GM12864 (cell line): ENCODE measurements at places on chromosomes 7 and 10.

- DNase-seq = no peak
These were observed 383.0 kb downstream of the HPSE2 start for GRCh38 chr10:98852686-98853085.

DNA sequence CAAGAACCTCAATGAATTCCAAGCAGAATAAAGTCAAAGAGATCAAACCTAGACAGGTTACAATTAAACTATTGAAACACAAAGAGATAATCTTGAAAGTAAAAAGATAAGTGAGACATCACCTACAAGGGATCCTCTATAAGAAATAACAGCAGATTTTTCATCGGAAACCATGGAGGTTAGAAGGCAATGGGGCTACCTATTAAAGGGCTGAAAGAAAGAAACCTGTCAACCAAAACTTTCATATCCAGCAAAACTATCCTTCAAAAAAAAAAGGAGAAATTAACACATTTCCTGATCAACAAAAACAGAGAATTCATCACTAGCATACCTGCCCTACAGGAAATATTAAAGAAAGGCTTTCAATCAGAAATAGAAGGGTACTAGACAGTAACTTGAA lies 244.9 kb downstream of the ARHGAP12 start:
- no peak for DNase-seq

- DNase-seq = no peak
These were observed at the start of gene LAMB4 for GRCh38 chr7:108130261-108130660. Gene LAMB4, minus strand, starts transcription at chr7:108130361. Its CDS starts 7,197 bp downstream, at chr7:108123164.

DNA sequence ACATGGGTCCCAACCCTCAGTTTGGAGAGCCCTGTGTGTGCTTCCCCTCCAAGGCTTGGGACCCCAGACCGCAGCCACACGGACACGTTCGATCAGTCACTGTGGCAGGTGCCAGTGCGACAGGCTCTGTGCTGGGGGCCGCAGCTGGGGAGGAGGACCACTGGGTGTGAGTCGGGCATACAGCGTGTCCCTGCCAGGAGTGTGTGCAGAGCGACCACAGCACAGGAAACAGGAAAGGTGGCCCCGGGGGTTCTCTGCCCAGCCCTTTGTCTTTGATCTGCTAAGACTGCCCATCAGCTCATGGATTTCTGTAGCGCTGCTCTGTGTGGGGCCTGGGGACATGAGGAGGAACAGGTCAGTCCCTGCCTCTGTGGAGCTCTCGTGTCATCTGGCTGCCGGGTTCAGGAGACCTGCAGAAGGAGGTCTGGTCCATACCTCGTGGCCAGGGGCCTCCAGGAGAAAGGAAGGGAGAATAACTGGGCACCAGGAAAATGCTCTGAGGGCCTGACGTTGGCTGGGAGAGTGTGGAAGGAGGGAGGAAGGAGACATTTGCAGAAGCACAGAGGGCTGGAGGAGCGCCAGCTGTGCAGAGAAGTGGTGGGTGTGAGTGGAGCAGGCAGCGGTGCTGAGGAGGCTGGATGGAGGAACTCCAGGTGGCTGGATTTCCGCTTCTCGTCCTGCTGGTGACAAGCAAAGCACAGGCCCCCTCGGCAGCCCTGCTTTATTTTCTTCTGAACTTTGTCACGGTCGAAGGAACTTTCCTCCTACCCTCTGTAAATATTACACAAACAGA lies 4.1 kb downstream of the NUDT1 start:
- DNase-seq = no peak

- DNase-seq = no peak
These were observed 478.0 kb downstream of the GRID1 start for GRCh38 chr10:85888559-85888958.

- DNase-seq = no peak
These were observed 364.7 kb upstream of the NFE2L3 start for GRCh38 chr7:25787336-25787735.

DNA sequence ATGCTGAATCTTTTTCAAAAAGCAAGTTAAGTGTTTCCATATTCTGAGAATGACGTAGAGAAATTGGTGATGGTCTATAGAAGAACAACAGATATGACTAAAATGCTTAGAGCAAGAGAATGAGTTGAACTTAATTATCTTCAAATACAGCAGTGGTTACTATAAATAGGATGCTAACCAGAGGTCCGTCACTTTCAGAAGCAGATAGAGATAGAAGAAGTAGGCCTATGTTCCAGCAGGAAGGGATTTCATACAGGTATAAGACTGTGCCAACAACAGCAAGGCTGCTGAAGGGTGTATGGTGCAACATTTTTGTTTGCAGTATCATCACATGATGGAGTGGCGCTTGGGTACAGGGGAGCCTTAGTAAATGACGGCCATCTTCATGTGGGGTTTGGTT lies 68.6 kb downstream of the HBP1 start:
- DNase-seq = no peak

- DNase-seq = no peak
These were observed 995 bp upstream of the CFTR start for GRCh38 chr7:117478836-117479224.

- DNase-seq = no peak
These were observed 4.5 kb downstream of the FAM180A start for GRCh38 chr7:135743907-135744731.
